Cardiac muscle cell (in vitro differentiated cells and primary cell): ENCODE measurements at places on chromosomes 3 and 15.
A peak's percentile ranks its signal among the peaks of the same experiment; 100 is the strongest.

- H3K4me3 ChIP-seq: no peak overlapping the region
- H3K27ac ChIP-seq: no peak overlapping the region
- peaks cover 16% of the 10 kb centered on the region for H3K4me1 ChIP-seq
- DNase-seq: no peak
These were observed 491.8 kb downstream of the FHIT start for GRCh38 chr3:60759439-60759838.

GRCh38 chr3:126746395-126747177, 42.5 kb downstream of the CHCHD6 start:
- DNase-seq: peak; percentile 72
- no peaks in the 10 kb centered on the region for H3K27me3 ChIP-seq
- peak overlapping the region; percentile 98 for H3K27ac ChIP-seq
- H3K36me3 ChIP-seq: no peaks in the 10 kb centered on the region
- peaks cover 74% of the 10 kb centered on the region for H3K4me1 ChIP-seq

GRCh38 chr3:14616606-14617507, 34.7 kb upstream of the CCDC174 start:
- H3K27me3 ChIP-seq: peaks cover 7% of the 10 kb centered on the region
- no peak overlapping the region for H3K4me3 ChIP-seq
- H3K4me1 ChIP-seq: no peaks in the 10 kb centered on the region
- no peaks in the 10 kb centered on the region for H3K36me3 ChIP-seq
- peak; percentile 31 for DNase-seq

DNA sequence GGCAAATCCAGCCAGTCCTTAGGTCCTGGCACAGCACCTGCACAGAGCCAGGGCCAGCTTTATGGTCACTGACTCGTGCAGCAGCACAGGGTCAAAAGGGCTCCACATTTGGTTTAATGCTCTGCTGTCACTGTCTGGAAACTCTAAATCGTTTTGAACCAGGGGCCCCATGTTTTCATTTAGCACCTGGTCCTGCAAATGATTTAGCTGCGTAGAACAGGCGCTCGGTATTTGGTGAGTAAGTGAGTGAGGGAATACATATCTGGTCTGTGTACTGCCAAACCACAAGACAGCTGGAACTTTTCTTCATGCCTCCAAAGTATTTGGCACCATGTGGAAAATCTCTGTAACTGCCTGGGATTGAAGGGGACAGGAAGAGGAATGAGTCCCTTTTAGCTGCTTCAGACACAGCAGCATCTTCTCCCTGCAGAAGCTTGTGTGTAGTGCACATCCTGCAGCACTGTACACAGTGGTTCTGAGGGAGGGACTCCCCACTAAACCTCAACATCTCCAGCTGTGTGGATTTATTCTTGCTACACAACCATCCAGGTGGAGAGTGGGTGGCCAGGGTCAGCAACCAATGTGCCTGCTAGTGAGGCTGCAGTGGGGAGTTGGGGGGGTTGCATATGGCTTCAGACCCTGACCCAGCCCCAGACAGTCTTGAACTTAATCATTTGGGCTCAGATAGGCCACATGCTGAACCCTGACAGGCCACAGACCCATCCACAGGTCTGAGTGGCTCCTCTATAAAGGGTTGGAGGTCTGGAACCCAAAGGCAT, 1.1 kb downstream of the SH2D7 start:
- no peak for DNase-seq
- no peaks in the 10 kb centered on the region for H3K36me3 ChIP-seq
- no peaks in the 10 kb centered on the region for H3K4me1 ChIP-seq
- H3K4me3 ChIP-seq: no peak overlapping the region
- no peak overlapping the region for H3K27ac ChIP-seq
- no peaks in the 10 kb centered on the region for H3K27me3 ChIP-seq

DNA sequence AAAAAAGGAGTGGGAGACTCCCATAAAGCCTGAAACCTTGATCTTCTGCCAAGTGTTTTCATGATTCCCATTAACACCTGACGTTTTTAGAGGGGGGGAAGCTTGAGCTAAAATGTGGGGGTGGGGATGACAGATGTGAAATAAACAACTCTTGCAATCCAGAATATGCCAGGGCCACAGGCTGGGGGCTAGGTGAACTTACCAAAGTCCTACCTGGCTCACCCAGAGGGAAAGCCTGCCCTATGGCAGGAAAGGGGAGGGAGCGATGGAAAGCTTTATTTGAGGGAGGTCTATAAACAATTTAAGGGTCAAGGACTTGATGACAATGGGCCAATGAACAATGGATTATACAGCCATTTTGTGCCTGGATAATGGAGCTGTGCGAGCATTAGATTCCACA, 108.3 kb downstream of the LRIG1 start:
- H3K4me1 ChIP-seq: no peaks in the 10 kb centered on the region
- DNase-seq: no peak

DNA sequence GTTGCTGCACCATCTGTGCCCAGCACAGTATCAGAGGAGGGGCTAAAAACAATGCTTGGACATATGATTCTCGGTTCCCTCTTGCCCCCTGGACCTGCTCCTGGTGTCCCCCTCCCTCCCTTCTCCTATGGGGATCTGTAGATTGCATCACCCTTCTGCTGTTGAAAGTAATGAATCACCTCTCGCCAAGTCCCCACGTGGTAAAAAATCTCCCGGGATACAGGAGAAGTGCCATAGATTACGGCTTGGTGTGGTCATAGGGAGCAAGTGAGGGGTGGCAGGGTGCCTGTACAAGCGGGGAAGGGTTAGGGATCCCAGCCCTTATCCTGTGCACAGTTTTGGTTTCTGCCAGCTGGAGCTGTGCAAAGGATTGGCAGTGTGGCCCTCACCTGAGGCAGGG, 37.7 kb downstream of the AMOTL2 start:
- peaks cover 17% of the 10 kb centered on the region for H3K4me1 ChIP-seq
- H3K27me3 ChIP-seq: no peaks in the 10 kb centered on the region
- H3K4me3 ChIP-seq: no peak overlapping the region
- no peaks in the 10 kb centered on the region for H3K36me3 ChIP-seq
- no peak for DNase-seq

GRCh38 chr3:71376503-71376902, 207.0 kb downstream of the FOXP1 start:
- H3K4me1 ChIP-seq: peaks cover 18% of the 10 kb centered on the region
- no peak overlapping the region for H3K27ac ChIP-seq
- H3K4me3 ChIP-seq: no peak overlapping the region

GRCh38 chr15:62503451-62503850, 338.4 kb upstream of the C2CD4B start:
- H3K36me3 ChIP-seq: no peaks in the 10 kb centered on the region
- H3K27ac ChIP-seq: no peak overlapping the region
- no peak overlapping the region for H3K4me3 ChIP-seq
- H3K27me3 ChIP-seq: no peaks in the 10 kb centered on the region
- DNase-seq: no peak

DNA sequence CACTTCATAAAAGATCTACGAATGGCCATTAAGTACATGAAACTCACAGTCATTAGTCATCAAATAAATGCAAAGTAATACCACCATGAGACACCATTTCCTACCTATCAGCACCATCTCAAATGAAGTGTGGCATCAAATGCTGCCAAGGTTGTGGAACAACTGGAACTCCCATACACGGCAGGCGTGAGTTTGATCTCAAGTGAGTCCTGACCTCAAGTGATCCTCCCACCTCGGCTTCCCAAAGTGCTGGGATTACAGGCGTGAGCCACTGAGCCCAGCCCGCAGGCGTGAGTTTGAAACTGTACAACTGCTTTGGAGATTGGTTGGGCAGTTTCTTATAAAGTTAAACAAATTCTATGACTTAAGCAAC, 28.8 kb upstream of the HDAC11 start:
- H3K27ac ChIP-seq: peak overlapping the region; percentile 38
- no peaks in the 10 kb centered on the region for H3K27me3 ChIP-seq
- no peaks in the 10 kb centered on the region for H3K4me1 ChIP-seq
- peak overlapping the region; percentile 29 for H3K4me3 ChIP-seq

DNA sequence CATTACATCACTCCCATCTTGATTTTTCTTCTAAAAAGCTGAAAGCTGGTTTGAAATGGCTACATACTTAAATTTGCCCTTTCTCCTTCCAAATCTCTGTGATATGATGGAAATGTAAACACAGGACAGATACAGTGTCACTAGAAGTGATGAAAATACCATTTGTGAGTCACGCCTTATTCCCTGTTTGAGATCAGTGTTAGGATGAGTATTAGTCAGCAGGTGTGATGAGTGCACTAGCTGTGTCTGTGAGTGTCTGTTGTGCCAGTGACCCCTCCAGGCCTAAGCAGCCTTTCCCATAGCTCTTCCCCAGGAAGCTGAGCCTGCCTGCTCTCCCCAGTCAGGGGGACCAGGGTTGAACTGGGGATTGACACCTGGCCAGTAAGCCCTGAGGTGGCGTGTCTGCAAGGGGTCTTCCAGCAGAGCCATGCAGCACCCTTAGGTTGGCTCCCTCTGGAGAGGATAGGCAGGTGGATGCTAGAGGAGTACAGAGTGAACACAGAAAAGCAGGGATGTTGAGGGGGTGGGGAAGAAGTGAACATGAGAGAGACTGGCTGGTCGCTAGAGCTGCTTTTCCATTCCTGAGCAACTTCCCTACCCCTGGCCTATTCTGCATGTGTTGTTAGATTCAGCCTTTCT, 92.0 kb downstream of the PDE8A start:
- DNase-seq: no peak
- H3K27ac ChIP-seq: no peak overlapping the region
- no peaks in the 10 kb centered on the region for H3K4me1 ChIP-seq
- H3K27me3 ChIP-seq: no peaks in the 10 kb centered on the region
- no peaks in the 10 kb centered on the region for H3K36me3 ChIP-seq
- no peak overlapping the region for H3K4me3 ChIP-seq

- peaks cover 14% of the 10 kb centered on the region for H3K36me3 ChIP-seq
- H3K4me1 ChIP-seq: peaks cover 8% of the 10 kb centered on the region
- H3K4me3 ChIP-seq: no peak overlapping the region
- H3K27ac ChIP-seq: no peak overlapping the region
These were observed 9.6 kb downstream of the CLDND1 start for GRCh38 chr3:98513091-98513511.

DNA sequence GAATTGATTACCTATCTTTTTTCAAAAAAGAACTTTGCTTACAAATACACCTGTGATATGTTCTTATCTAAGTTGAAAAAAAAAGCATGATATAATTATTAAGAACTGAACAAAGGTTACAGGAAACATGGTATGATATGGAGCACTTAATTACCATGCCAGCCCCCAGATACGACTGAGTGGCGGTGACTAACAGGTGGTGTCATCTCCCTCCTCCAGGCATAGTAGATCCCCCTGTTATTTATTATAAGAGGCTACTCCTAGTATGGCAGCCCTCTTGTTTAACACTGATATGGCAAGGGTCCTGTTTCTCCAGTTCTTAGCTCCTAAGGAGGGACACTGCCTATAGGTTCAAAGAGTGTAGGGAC, 31.0 kb upstream of the TM4SF4 start:
- H3K4me3 ChIP-seq: no peak overlapping the region
- DNase-seq: no peak
- H3K27me3 ChIP-seq: no peaks in the 10 kb centered on the region
- no peak overlapping the region for H3K27ac ChIP-seq

GRCh38 chr3:128784232-128784631, 58.2 kb downstream of the RAB7A start:
- H3K4me1 ChIP-seq: peaks cover 46% of the 10 kb centered on the region

GRCh38 chr3:49903451-49904424, at the start of gene MST1R:
TSS of gene MST1R (minus strand) at chr3:49903873. CDS start at chr3:49903609, 264 bp downstream.
- H3K4me1 ChIP-seq: peaks cover 10% of the 10 kb centered on the region
- no peaks in the 10 kb centered on the region for H3K36me3 ChIP-seq
- H3K27me3 ChIP-seq: no peaks in the 10 kb centered on the region
- peak; percentile 54 for DNase-seq

DNA sequence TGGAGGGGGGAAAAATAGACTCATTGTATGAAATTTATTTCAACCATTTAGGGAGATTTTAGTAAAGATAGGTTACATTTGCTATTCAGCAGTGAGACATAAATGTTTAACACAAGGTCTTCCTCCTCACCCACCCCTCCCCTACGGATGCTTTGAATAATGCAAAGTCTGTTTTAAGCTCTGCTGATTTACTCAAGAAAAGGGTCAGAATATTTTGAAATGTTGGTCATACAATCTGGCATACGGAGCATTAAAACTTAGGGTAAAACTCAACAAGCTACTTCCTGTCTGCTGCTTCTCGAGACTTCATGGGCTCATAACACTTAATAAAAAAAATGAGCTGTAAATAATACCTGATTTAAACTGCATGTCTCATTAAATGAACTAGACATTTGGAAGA, 156.3 kb downstream of the WNT5A start:
- no peaks in the 10 kb centered on the region for H3K4me1 ChIP-seq
- no peak for DNase-seq
- no peak overlapping the region for H3K27ac ChIP-seq
- H3K27me3 ChIP-seq: no peaks in the 10 kb centered on the region

- no peak overlapping the region for H3K27ac ChIP-seq
- H3K4me1 ChIP-seq: no peaks in the 10 kb centered on the region
- no peak overlapping the region for H3K4me3 ChIP-seq
- DNase-seq: peak; percentile 27
- no peaks in the 10 kb centered on the region for H3K27me3 ChIP-seq
These were observed 79.8 kb upstream of the PFN2 start for GRCh38 chr3:150050510-150050909.

- DNase-seq: peak; percentile 83
- peaks cover 13% of the 10 kb centered on the region for H3K4me1 ChIP-seq
- no peaks in the 10 kb centered on the region for H3K27me3 ChIP-seq
These were observed 34.7 kb upstream of the NDUFB4 start for GRCh38 chr3:120561251-120562045.

GRCh38 chr15:40953713-40954074, 423 bp downstream of the CHAC1 start:
- H3K4me3 ChIP-seq: peak overlapping the region; percentile 60
- DNase-seq: no peak
- no peaks in the 10 kb centered on the region for H3K4me1 ChIP-seq
- H3K36me3 ChIP-seq: no peaks in the 10 kb centered on the region
- H3K27me3 ChIP-seq: no peaks in the 10 kb centered on the region
- no peak overlapping the region for H3K27ac ChIP-seq

DNA sequence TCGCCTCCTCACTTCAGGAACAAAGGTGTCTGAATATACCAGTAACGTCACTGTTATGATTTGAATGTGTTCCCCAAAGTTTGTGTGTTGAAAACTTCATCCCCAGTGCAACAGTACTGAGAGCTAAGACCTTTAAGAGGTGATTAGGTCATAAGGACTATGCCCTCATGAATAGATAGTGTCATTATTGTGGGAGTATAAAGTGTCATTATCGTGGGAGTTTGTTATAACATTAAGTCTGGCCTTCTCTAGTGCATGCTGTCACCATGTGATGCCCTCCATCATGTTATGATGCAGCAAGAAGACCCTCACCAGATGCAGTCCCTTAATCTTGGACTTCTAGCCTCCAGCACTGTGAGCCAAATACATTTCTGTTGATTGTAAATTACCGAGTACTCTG, 53.7 kb upstream of the TLE3 start:
- peaks cover 18% of the 10 kb centered on the region for H3K4me1 ChIP-seq
- no peak for DNase-seq
- H3K36me3 ChIP-seq: no peaks in the 10 kb centered on the region
- no peak overlapping the region for H3K27ac ChIP-seq

- no peaks in the 10 kb centered on the region for H3K4me1 ChIP-seq
- no peaks in the 10 kb centered on the region for H3K27me3 ChIP-seq
- no peak overlapping the region for H3K4me3 ChIP-seq
These were observed 62.1 kb downstream of the RASGRF1 start for GRCh38 chr15:79028411-79028964.
